ENCODE measurements at places on chromosomes 7 and 10.

GRCh38 chr7:45182856-45183710 lies 25.5 kb downstream of the RAMP3 start:
- no peak for DNase-seq

GRCh38 chr7:108382932-108383331 lies 73.3 kb downstream of the NRCAM start:
- DNase-seq: no peak

DNA sequence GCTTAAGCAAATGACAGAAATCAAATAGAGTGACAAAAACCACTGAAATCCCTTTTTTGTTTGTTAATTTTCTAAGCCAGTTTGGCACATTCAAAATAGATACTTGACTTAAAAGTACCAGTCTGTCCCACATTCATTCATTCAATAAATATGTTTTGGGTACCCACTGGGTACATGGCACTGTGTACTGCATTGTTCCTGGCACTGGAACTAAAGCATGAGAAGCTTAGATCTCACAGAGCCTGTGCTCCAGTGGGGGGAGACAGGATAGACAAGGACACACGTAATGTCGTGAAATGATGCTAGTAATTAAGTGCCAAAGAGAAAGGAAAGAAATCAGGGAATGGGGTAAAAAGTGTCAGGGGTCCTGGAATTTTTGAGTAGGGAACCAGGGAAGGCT lies 13.0 kb downstream of the MTURN start:
- DNase-seq: no peak

- no peak for DNase-seq
Measured at GRCh38 chr7:148385009-148385682, 205.4 kb upstream of the C7orf33 start.

GRCh38 chr7:122262246-122262645 lies 42.3 kb downstream of the FEZF1 start:
- DNase-seq: no peak

DNA sequence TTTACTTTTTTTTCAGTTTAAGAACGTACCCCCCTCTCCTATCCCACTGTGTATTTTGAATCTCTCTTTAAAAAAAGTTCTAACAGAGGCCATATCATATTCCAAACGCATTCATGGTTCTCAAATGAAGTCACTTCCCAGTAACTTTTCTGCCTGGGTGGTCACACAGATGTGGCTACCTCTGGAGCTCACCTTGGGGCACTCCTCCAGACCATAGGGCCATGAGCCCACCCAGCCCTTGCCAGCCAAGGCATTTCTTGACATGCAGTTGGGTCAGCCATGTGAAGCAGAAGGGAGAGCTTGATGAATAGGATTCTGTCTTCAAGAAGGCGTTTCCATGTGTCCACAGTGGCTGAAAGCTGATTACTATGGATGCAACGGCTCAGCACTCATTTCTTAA lies 239.3 kb downstream of the RAB11FIP2 start:
- no peak for DNase-seq

DNA sequence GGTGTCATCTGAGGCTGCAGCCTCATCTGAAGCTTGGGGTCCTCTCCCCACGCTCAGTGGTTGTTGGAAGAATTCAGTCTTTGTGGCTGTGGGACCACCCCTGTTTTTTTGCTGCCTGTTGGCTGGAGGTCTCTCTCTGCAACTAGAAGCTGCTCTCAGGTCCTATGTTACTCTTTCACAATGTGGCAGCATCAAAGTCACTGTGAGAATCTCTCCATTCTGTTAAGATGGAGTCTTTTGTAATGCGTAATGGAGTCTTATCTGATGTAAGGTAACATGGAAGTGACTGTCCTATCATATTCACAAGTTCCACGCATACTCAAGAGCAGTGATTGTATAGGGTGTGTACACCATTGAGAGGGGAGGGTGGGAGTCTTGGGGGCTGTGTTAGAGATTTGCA lies 24.9 kb downstream of the TSPAN13 start:
- DNase-seq: no peak

GRCh38 chr10:95229724-95230627 lies 35.9 kb downstream of the ACSM6 start:
- no peak for DNase-seq

GRCh38 chr10:113026679-113027078 lies 76.6 kb downstream of the TCF7L2 start:
- no peak for DNase-seq

- DNase-seq: no peak
Measured at GRCh38 chr10:119734396-119735332, 8.8 kb downstream of the INPP5F start.

- DNase-seq: no peak
Measured at GRCh38 chr10:131577178-131577555, 265.6 kb upstream of the TCERG1L start.

- DNase-seq: no peak
Measured at GRCh38 chr7:55183897-55184296, 165.1 kb downstream of the EGFR start.

- DNase-seq: no peak
Measured at GRCh38 chr10:97905276-97905675, 55.6 kb downstream of the GOLGA7B start.

GRCh38 chr10:95248989-95249388 lies 41.8 kb downstream of the PDLIM1 start:
- no peak for DNase-seq

DNA sequence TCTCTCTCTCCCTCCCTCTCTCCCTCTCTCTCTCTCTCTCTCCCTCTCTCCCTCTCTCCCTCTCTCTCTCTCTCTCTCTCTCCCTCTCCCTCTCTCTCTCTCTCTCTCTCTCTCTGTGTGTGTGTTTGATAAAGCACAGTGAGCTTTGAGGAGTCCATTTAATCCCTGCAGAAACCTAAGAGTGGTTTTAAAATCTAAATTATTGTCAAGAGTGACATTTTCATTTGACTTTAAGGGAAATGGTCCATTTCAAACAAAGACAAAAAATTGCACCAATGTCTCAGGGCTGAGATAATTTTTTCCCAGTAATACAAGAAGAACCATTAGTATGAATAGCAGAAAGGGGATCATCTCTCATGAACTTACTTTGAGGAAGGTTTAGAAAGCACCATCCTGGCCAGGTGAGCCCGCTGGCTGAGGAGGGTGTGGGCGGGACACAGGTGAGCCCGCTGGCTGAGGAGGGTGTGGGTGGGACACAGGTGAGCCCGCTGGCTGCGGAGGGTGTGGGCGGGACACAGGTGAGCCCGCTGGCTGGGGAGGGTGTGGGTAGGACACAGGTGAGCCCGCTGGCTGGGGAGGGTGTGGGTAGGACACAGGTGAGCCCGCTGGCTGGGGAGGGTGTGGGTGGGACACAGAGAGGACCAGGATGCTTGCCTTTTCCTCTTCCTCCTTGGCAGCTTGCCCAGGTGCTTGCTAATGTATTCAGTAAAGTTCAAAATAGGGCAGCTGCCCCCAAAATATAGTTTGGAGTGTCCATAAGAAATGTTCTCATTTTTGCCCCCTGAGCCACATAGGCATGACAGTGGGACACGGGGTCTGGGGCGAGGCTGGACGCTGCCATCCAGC lies 125.0 kb downstream of the DNAJB6 start:
- no peak for DNase-seq

GRCh38 chr10:52145636-52146035 lies 168.4 kb upstream of the DKK1 start:
- no peak for DNase-seq

DNA sequence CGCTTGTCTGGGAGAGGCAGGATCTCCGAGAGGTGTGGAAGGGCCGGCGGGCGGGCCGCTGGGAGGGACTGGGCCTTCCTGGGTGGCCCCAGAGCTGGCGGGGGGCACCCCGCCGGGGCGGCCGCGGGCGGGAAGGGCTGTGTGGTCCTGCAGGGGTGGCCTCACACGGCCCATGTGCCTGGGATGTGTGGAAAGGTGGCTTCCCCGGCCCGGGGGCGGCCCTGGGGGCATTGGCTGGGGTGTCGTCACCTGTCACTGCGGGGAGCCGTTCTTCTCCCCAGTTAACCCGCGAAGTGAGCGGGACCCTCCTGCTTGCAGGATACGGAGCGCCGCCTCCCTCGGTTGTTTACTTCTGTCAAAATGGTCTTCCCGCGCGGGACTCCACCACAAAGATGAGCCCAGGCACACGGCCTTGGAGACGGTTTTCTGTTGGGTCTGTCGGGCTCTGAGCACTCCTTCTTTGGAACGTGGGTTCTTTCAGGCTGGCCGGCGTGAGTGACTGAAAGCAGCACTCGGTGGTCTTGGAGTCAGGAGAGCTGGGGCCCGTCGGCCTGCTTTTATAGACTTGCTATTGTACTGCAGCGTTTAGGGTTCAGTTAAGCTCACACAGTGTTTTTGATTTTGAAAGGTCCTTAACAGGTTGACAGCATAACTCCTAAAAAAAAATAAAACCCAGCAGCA lies 700 bp downstream of the SMC3 start:
- peak; percentile 46 for DNase-seq

DNA sequence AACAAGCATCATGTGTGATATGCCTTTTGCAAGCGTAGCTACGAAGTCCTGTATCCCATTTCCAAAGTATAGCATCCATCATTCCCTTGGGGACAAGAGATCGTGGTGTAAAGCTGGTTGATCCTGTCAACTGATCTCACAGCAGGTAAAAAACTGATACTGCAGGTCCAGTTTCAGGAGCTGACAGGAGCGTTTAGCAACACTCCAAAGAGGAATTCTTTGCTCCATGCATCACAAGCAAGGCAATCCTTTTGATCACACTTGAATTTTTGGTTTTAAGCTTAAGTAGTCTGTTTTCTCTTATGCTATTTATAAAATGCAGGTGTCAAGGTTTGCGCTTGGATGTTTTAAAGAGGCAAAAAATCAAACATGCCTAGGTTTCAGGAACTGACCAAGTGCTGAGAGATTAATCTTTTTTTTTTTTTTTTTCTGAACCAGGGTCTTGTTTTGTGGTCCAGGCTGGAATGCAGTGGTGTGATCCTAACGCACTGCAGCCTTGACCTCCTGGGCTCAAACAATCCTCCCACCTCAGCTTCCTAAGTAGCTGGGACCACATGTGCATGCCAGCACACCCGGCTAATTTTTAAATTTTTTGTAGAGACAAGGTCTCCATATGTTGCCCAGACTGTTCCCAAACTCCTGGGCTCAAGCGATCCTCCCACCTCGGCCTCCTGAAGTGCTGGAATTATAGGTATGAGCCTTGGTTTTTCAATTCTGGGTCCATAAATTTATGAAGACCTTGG lies 1.8 kb upstream of the ZDHHC4 start:
- DNase-seq: no peak

DNA sequence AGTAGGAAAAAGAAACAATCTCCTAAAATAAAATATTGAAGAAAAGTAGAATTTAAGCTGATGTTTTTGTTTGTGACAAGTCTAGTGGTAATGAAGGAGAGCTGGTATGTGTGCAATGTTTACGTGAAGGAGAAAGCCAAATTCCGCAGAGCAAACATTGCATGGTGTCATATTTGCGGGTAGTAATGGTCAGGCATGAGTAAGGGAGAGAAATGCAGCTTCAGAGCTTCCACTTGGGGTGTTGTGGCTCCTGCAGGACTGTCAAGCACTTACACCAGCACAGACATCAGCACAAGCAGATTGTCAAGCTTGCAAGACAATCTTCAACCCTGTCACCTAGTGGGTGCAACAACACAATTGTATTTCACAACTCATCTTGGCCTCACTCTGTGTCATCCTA lies 136.5 kb upstream of the ETV1 start:
- no peak for DNase-seq

GRCh38 chr10:80464557-80465450 lies 10.7 kb downstream of the TSPAN14 start:
- DNase-seq: no peak

GRCh38 chr7:129308047-129308446 lies 83.2 kb downstream of the AHCYL2 start:
- DNase-seq: no peak

DNA sequence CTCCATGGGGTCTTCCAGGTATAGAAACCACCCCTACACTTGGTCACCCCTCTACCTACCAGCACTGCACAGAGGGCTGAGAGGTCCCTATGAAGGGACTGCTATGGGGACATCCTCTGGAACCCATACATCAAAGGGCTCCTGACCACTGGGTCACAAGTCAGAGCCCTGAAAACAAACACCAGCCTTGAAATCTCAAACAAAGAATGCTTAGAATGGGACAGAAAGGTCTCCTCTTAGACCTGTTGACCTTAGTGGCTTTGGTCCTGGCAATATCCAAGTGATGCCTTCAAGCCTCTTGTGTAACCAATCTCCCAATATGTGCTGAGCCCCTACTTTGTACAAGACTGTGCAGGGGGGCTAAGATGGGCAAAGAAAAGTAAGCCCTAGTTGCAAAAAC lies 34.6 kb upstream of the DLX6 start:
- no peak for DNase-seq

DNA sequence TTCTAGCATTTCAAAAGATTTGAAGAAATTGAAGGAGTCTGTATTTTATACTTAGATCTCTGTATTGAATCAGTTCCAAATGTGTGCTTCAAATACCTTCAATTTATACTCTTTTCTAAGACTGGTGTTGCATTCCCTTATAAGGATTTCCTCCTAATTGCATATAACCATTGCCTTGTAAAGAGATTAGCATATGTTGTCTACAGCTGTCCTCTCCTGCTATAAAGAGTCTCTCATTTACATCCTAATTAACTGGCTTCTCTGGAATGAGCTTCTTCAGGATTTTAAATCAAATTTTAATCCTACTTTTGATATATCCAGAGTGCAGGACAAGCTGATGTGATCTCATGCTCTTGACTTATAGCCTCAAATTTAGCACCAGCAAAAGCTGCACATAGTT lies 957.3 kb downstream of the XPNPEP1 start:
- DNase-seq: no peak

- DNase-seq: no peak
Measured at GRCh38 chr7:26185844-26186180, 14.7 kb downstream of the HNRNPA2B1 start.

DNA sequence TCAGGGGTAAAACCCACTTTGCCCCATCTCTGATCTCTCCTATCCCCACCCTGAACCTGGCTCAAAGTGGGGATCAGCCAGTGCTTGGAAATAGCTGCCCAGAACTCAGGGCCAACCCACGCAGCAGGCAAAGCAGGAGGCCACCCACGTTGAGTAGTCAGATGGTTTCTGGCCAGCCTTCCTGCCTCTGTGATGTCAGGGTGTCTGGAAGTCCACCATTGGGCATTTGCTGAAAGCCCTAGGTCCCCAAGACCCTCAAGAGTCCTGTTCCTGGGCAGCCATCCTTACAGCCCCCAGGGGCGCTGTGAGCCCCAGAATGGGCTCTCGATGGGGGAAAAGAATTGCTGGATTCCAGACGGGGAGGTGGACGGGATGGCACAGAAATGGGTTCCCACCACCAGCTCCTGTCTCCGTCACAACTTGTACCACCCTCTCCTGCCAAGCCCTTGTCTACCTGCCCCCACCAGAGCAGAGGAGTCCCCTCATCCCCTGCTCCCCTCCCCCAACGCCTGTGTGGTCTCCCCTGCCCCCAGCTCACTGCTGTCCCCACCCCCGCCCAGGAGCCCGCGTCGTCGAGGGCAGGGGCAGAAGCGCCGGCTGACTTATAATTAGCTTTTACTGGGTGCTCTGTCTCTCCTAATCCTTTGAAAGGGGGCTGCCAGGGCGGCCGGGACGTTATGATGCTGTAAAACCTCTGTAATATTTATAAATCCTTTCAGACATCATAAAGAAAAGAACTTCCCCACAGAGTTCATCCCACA lies 3.9 kb downstream of the MYL10 start:
- no peak for DNase-seq

Data from T-helper 1 cell (primary cell).